ENCODE measurements at places on chromosomes 7 and 10.

DNA sequence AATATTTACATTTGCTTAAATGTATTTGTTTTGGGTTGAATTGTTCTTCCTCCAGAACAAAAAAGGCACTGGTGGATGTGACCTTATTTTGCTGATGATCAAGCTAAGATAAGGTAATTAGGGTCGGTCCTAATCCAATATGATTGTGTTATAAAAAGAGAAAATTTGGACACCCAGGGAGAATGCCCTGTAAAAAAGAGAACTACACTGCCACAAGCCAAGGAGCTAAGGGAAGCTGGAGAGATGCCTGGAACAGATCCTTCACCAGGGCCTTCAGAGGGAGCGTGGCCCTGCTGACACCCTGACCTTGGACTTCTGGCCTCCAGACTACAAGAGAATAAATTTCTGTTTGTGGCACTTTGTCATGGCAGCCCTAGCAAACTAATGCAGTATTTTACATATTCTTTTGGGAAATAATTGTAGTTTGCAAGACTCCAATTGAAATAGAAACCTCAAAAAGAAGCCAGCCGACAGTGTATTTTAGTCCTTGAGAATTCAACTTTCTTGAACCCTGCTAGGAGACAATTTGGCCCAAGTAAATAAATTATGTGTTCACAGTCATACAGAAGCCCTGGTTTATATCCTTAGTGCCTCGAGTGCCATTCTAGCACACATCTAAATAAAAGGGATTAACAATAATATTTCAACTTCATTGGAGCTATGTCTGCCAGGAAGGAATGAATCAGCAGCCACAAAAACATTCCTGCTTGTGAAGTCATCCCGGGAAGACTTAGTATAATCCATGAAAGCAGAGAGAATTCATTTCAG lies 164.6 kb downstream of the PKD1L1 start:
- no peak for DNase-seq

DNA sequence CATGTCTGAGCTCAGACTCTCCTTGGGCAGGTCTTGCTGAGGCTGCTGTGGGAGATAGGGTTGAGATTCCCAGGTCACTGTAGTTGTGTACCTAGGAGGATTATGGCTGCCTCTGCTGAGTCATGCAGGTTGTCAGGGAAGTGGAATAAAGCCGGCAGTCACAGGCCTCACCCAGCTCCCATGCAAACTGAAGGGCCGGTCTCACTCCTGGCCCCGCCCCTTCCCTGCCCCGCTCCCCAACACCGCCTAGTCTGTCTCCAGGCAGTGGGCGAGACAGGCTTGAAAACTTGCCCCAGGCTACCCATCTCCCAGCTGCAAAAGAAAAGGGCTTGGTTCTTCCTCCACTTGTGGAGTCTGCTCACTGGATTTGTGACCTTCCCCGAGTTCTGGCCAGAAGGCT lies 41.6 kb upstream of the SDHAF3 start:
- DNase-seq = peak; percentile 42

DNA sequence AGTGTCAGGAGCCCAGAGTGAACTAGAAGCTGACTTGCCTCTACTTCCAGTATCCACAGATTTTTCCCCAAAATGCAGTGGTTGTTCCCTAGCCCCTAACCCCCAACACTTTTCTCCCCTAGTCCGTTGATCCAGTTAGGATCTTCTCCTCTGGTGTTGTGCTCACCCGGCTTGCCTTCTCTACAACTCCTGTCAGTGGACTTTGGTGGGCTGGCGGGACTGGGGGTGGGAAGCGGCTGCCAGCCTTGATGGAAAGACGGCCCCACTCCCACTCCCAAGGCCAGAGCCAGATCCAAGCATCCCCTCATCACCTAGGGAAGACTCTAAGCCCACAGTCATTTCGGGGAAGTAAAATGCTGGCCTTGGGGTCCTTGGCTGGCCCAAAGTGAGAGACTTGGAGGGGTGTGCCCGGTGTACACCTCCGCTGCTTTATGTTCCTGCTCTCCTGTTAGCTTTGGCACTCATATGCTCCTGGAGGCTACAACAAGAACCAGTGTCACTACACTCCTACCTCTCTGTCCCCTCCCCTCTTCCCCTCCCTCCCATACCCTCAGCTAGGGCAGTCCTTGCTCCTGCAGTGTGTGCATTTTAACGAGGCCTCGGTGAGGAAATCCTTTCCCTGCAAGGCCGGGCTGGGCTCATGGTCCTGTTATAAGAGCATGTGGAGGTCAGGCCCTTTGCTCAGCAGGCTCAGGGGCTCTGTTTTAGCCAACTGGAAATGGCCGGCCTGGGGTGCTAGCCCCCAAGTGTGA lies 930 bp upstream of the HOXA10 start:
- DNase-seq = peak; percentile 36

- no peak for DNase-seq
Observed at GRCh38 chr10:62541811-62542210, 167.6 kb downstream of the ZNF365 start.

DNA sequence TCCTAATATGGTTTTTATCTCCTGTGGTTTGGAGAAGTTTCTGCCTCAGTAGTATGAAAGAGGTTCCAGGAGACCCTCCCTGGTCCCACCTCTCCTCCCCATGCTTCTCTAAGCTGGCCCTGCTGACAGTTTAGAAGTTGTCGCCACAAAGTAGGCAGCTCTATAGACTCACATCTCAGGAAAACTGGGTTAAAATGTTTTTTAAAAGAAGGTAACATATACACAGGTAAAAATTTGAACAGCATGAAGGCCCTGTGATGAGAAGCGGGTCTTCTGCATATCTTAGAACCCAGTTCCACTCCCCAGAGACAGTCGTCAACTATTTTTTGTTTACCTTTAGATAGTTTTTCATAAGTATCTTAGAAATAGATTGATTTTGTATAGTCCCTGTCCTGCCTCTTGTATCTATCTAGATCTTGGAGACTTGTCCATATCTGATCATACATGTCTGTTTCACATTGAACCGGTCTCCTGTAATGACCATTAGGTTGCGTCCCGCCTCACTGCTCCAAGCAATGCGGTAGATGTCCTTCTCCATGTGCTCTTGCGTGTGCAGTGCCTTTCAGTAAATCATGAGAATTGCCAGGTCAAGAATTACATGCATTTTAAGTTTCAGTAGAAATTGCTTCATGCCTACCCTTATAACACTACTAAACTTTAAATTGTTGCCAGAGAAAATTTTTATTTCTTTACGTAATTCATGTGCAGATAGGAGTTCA lies 2.2 kb downstream of the DUSP5 start:
- no peak for DNase-seq

- DNase-seq = peak; percentile 8
Observed at GRCh38 chr10:130751106-130751840, 560.2 kb downstream of the TCERG1L start.

DNA sequence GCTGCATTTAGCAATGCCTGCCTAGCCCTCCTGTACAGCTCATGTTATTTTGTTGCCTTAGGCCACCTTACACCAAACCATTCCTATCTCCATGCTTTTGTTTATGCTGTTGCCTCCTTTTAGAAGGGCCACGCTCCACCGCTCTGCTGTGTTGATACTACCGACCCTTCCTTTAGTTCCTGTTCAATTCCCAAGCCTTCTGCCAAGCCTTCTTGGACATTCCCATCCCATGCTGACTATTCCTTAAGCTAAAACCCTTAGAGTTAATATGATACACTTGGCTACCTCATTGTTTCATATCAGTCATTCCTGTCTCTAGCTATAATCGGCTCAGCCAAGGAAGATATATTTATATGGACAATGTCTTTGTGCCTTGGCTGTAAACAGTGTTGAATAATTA lies 705.5 kb downstream of the LRMDA start:
- no peak for DNase-seq

DNA sequence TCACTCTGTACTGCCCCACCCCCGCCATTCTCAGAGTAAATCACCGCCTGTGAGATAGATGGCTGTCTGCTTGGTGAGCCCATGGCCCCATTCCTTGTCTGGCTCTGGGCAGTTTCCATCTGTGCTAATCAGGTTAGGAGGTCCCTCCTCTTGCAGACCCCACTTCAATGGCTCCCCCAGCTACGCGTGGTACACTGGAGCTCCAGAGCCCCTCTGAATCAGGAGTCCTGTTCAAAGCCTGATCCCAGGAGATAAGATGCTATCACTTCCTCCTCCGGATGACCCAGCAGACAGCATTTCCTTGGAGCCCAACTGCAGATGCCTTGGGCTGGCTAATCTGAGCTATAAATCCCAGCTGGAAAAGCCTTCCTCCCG lies 122.3 kb downstream of the SH3PXD2A start:
- no peak for DNase-seq

- no peak for DNase-seq
Observed at GRCh38 chr7:84193747-84194146, 842 bp downstream of the SEMA3A start.

GRCh38 chr10:132544744-132545658 lies 7.4 kb downstream of the INPP5A start:
- DNase-seq = no peak

DNA sequence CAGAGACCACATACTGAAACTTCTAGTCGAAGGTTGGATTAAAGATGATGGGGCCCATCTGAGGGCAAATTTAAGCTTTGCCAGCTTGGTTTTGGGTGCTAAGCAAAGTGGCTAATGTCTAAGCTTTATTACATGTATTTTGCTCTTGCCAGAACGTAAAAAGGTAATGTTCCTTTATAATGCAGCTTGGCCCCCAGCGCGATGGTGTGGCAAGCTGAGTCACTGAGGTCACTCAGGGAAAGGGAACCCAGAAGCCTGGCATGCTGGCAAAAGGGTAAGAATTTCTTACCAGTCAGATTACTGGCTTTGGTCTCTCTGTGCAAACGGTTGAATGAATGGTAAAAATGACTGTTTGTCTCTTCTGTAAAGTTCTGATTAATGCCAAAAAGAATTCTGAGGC lies 158.3 kb upstream of the KCND2 start:
- DNase-seq = no peak

GRCh38 chr7:1325646-1326510 lies 93.2 kb downstream of the UNCX start:
- no peak for DNase-seq

DNA sequence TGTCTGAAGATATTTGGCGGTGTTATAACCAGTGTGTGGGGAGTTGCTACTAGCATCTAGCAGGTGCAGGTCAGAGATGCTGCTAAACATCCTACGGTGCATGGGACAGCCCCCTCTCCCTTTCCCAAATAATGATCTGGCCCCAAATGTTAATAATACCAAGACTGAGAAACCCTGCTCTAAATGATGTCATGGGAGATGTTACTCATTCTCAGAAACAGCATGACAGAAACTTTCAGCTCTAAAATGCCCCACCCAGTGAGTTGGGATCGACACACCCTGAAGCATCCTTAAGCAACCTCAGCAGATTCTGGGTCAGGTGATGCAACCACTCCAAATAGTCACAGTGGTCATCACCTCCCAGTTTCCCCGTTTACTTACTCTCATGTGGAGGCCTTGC lies 108.8 kb upstream of the MPP7 start:
- no peak for DNase-seq

GRCh38 chr7:92953657-92954056 lies 117.3 kb upstream of the CDK6 start:
- no peak for DNase-seq

DNA sequence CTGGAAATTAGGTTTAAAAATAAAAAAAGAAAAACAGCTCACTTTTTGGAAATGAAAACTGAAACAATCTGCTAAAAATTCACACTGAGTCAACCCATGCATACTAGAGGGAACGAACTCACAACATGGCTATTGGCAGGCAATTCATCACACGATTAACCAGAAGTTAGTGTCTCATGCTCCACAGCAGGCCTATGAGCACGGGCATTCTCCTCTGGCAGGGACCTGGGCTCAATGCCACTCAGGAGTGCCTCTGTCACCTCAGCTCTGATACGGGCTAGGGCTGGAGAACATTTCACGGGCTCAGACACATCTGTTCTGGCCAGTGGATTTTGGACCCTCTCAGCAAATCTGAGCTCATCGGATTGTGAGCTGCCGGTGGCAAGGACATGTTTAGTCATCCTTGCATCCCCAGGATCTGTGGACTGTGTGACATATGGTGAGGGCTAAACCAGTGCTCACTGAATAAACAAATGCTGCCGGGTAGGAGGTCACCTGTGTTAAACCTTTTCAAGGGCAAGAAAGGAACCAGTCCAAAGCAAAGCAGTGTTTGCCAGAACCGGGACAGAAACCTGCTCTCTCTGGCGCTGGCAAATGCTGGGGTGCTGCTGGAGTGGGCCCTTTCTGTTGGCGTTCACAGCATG lies 40.1 kb downstream of the POLR3A start:
- no peak for DNase-seq

GRCh38 chr10:35912615-35913569 lies 270.8 kb upstream of the FZD8 start:
- no peak for DNase-seq

DNA sequence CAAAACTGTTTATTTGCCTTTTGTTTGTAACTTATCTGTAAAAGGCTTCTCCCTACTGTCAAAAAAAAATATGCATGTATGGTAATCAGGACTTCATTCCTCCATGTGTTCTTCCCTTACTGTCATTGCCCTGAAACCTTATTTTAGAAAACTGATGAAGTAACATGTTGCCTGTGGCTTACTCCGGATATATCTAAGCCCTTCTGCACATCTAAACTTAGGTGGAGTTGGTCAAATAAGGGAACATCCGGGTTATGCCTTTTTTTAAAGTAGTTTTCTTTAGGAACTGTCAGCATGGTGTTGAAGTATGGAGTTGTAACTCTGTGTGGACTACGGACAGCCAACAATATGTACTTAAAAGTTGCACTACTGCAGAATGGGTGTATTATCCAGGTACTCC lies 6.2 kb downstream of the SAR1A start:
- DNase-seq = no peak

GRCh38 chr7:2018569-2019460 lies 213.9 kb downstream of the MAD1L1 start:
- DNase-seq = no peak

DNA sequence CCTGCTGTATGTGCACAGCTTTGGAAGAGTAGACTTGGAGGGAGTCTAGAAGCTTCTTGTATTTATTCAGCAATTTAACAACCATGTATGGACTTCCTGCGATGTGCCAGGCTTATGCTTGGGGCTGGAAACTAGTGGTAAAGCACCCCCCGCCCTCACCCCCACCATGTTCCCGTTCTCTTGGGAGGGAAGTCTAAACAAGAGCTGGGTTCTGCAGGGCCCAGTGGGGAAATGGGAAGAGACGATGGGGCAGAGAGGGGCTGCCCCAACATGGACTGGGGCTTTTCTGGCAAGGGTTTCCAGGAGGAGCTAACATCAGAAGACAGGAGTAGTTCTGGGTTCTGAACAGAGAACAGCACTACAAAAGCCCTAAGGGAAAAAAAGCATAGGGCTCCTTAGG lies 8.0 kb downstream of the RASSF4 start:
- peak; percentile 7 for DNase-seq
